CD8-positive, alpha-beta memory T cell (primary cell): ENCODE measurements at places on chromosomes 1 and 21. TPM values are rescaled to one million over a fixed set of nuclear protein-coding genes. Genes with fewer than 3 reads are reported as not detected.

The SUSD4 gene
- polyA plus RNA-seq: 4.2 TPM

The HES3 gene
- polyA plus RNA-seq: not detected

The ADGRL4 gene
- not detected for polyA plus RNA-seq

The TCHHL1 gene
- not detected for polyA plus RNA-seq

The AADACL3 gene
- not detected for polyA plus RNA-seq

The PLPPR5 gene
- polyA plus RNA-seq: not detected

The PRR9 gene
- polyA plus RNA-seq: not detected

The ISG15 gene
- 250 TPM for polyA plus RNA-seq

The ETV3L gene
- polyA plus RNA-seq: not detected

The APOBEC4 gene
- not detected for polyA plus RNA-seq

DNA sequence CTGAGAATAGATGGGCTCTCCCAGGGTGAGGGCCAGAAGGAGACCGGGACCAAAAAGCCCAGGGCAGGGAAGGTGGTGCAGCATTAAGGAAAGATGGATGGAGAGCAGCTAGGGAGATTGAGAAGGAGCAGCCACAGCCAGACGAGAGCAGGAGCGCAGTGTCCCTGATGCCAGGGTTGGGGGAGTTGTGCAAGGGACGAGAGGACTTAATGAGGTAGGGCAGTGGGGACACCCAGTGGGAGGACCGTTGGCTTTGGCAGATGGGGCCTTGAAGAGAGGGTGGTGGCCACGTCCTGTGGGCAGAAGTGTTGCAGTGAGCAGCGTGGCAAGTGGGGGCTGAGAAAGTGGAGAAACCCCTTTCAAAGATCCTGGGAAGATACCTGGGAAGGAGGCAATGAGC lies 38.0 kb upstream of the KDM4A start:
- DNase-seq: no peak
- no peaks in the 10 kb centered on the region for H3K27me3 ChIP-seq
- no peaks in the 10 kb centered on the region for H3K36me3 ChIP-seq
- no peak overlapping the region for H3K27ac ChIP-seq
- H3K4me1 ChIP-seq: no peaks in the 10 kb centered on the region
- no peak overlapping the region for H3K4me3 ChIP-seq

GRCh38 chr1:59765011-59765730 lies 49.6 kb upstream of the HOOK1 start:
- H3K27ac ChIP-seq: no peak overlapping the region
- DNase-seq: no peak
- no peaks in the 10 kb centered on the region for H3K4me1 ChIP-seq
- H3K4me3 ChIP-seq: no peak overlapping the region

DNA sequence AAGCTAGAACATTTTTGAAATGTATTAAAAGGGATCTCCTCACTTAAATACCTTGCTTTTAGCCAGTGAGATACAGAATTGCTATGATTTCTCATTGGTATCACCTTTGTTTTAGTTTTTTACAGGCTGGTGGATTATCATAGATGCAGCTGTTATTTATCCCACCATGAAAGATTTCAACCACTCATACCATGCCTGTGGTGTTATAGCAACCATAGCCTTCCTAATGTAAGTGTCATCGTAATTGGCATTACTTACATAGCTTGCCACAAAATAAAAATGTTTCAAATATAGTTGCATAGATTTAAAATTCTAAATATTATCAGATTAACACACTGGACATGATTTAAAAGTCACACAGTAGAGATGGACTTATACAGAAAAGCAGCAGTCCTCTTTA lies 4.7 kb downstream of the TMEM50A start:
- no peak overlapping the region for H3K4me3 ChIP-seq
- no peak for DNase-seq
- H3K27ac ChIP-seq: no peak overlapping the region
- H3K4me1 ChIP-seq: peaks cover 21% of the 10 kb centered on the region
- H3K27me3 ChIP-seq: no peaks in the 10 kb centered on the region

DNA sequence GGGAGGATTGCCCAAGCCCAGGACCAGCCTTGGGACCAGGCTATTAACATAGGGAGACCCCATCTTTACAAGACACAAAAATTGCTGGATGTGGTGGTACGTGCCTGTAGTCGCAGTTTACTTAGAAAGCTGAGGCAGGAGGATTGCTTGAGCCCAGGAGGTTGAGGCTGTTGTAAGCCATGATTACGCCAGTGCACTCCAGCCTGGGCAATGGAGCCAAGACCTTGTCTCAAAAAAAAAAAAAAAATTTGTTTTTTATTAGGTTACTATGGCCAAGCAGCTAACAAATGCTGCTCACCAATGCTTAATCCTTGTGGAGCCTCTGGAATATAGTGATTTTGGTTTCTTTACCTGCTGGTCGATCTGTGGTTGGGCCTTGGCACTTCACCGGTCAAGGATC lies 8.8 kb downstream of the ARID1A start:
- DNase-seq: no peak
- no peak overlapping the region for H3K4me3 ChIP-seq
- no peak overlapping the region for H3K27ac ChIP-seq
- H3K36me3 ChIP-seq: peaks cover 7% of the 10 kb centered on the region
- no peaks in the 10 kb centered on the region for H3K27me3 ChIP-seq

GRCh38 chr1:170697316-170697715 lies 33.4 kb downstream of the PRRX1 start:
- H3K4me3 ChIP-seq: no peak overlapping the region
- H3K36me3 ChIP-seq: no peaks in the 10 kb centered on the region
- DNase-seq: no peak
- H3K27me3 ChIP-seq: no peaks in the 10 kb centered on the region
- H3K27ac ChIP-seq: no peak overlapping the region
- no peaks in the 10 kb centered on the region for H3K4me1 ChIP-seq

- no peaks in the 10 kb centered on the region for H3K36me3 ChIP-seq
- peaks cover 45% of the 10 kb centered on the region for H3K4me1 ChIP-seq
- no peak overlapping the region for H3K27ac ChIP-seq
Measured at GRCh38 chr1:25802915-25803314, 2.9 kb downstream of the SELENON start.

DNA sequence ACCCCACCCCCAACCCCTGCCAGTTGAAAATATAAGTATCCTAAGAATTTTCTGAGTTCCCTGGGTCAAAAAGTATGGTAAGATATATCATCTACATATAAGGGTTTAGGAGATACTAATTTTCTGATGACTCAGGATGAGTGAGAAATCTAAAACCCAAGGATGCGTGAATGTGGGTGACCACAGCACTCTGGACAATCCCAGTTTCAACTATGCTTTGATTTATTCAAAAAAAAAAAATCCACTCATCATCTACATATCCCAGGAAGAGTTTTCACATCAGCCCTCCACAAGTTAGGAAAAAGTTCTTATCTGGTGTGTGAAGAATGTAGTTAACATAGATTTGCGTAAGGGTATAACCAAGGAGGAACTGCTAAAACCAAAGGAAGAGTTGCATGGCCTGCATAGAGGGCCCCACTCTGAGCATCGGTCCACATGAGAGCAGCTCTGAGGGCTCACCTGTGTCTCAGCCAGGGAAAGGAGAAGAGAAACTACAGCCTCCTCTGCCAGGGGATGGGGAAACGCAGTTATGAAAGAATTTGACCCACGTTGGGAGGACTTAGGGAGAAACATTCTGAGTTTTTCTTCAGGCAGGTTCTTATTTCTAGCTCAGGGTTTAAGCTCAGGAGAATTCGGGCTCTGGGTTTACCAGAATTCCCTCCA lies 18.8 kb downstream of the LAMB3 start:
- H3K4me3 ChIP-seq: no peak overlapping the region
- no peaks in the 10 kb centered on the region for H3K4me1 ChIP-seq
- no peaks in the 10 kb centered on the region for H3K27me3 ChIP-seq
- no peak overlapping the region for H3K27ac ChIP-seq
- no peaks in the 10 kb centered on the region for H3K36me3 ChIP-seq

DNA sequence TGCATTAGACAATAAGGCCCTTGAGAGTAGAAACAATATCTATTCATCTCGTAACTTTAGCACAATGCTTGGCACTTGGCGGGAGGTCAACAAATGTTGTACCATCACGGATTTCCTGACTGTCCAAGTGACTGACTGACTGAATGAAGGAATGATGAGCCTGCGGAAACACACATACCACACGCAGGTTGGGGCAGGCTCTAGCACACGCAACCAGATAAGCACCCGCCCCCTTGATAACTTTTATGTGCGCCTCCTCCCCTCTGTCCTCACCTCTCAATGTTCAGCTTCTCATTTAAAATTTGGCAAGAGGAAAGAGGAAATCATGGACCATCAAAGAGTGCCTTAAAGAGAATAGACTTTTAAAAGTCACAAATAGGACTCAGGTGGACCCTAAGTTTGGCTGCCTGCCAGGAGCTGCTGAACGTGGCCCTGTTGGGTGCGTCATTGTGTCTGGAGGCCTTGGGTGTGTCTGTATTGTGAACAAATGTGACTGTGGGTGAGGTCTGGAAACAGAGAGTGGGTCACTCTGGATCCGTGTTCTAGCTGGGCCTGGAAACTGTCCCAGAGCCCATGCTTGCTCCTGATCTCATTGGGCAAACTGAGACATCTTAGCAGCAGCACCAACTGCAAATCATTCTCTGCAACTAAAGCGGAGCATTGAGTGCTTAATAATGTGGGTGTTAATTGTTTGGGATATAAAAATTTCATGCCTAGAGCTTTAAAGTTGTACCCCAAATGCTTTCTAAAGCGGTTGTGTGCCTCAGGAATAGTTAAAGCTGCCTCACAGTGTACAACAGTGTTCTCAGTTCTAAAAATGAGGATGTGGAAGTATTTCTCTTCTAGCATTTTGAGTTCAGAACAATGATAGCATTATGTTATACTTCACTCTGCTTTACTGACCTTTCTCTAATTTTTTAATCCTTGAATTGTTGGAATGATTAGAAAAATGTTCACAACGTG lies 47.6 kb upstream of the ABCG1 start:
- no peak for DNase-seq
- no peaks in the 10 kb centered on the region for H3K36me3 ChIP-seq
- H3K4me3 ChIP-seq: no peak overlapping the region
- no peak overlapping the region for H3K27ac ChIP-seq
- no peaks in the 10 kb centered on the region for H3K4me1 ChIP-seq

DNA sequence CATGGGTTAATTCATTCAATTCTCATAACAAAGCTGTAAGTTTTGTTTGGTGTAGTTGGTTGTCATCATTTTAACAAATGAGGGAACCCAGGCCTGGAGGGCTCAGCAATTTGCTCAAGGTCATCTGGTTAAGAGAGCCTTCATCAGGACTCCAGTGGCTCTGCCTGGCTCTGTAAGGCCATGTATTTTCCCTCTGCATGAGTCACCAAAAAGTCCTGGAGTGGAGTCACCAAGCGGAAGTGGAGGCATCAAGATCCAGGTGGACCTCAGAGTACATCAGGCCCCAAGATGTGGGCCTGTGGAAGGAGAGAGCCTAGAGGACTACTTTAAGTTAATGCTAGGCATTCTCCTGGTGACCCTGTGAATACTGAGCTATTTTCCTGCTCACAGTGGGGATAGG lies 30.0 kb upstream of the RBM15 start:
- H3K4me3 ChIP-seq: no peak overlapping the region
- H3K4me1 ChIP-seq: no peaks in the 10 kb centered on the region
- H3K27ac ChIP-seq: no peak overlapping the region
- DNase-seq: no peak
- H3K27me3 ChIP-seq: no peaks in the 10 kb centered on the region

DNA sequence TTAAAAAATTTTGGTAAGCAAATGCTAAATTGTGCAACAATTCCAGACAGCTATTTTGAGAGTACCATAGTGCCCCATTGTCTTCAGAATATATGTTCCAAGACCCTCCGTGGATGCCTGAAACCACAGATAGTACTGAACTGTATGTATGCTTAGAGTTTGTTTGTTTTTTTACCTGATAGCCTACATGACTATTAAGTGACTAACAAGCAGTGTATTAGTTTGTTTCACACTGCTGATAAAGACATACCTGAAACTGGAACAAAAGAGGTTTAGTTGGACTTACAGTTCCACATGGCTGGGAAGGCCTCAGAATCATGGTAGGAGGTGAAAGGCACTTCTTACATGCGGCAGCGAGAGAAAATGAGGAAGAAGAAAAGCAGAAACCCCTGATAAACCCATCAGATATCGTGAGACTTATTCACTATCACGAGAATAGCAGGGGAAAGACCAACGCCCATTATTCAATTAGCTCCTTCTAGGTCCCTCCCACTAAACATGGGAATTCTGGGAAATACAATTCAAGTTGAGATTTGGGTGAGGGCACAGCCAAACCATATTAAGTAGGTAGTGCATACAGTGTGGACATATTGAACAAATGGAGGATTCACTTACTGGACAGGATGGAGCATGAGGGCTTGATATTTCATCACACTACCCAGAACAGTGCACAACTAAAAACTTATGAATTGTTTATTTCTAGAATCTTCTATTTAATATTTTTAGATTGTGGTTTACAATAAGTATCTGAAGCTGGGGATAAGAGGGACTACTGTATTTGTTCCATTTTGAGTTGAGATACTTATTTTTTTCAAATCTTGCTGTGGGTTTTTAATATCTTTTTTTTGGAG lies 78.5 kb downstream of the LHX9 start:
- H3K27ac ChIP-seq: no peak overlapping the region
- no peaks in the 10 kb centered on the region for H3K27me3 ChIP-seq
- no peaks in the 10 kb centered on the region for H3K4me1 ChIP-seq
- H3K4me3 ChIP-seq: no peak overlapping the region
- DNase-seq: no peak

GRCh38 chr1:153957744-153958110 lies 685 bp downstream of the CRTC2 start:
- H3K4me1 ChIP-seq: peaks cover 49% of the 10 kb centered on the region
- peak overlapping the region; percentile 74 for H3K4me3 ChIP-seq
- H3K36me3 ChIP-seq: peaks cover 14% of the 10 kb centered on the region
- peak; percentile 45 for DNase-seq
- peak overlapping the region; percentile 78 for H3K27ac ChIP-seq

DNA sequence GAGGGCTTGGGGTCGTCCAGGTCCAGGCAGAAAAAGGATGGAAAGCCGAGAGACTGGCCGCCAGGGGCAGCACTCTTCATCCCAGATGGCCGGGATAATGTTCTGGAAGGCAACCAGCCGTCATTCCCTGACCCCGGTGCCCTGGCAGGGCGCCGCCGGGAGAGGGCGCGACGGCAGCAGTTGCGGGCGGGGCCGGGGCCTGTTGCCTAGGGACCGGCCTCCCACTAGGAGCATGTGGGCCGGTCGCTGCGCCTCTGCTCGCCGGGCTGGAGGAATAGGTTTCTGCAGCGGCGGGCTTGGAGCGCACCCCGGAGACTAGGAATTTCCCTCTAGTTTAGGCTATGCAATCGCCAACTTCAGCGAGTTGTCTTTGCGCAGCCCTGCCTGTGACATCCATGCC lies 11.0 kb downstream of the DMRTB1 start:
- no peak for DNase-seq
- H3K27me3 ChIP-seq: no peaks in the 10 kb centered on the region
- no peak overlapping the region for H3K4me3 ChIP-seq
- no peak overlapping the region for H3K27ac ChIP-seq

- peaks cover 25% of the 10 kb centered on the region for H3K4me1 ChIP-seq
- no peaks in the 10 kb centered on the region for H3K27me3 ChIP-seq
- no peak overlapping the region for H3K27ac ChIP-seq
- H3K36me3 ChIP-seq: peaks cover 12% of the 10 kb centered on the region
- no peak overlapping the region for H3K4me3 ChIP-seq
Measured at GRCh38 chr1:23366598-23366997, 3.0 kb downstream of the ZNF436 start.
